ENCODE measurements at places on chromosomes 4 and X.

GRCh38 chr4:160701671-160702070 lies 1462.1 kb downstream of the FSTL5 start:
- DNase-seq, result no peak

- no peak for DNase-seq
These were observed 591.7 kb downstream of the CCSER1 start for GRCh38 chr4:90718931-90719330.

GRCh38 chr4:111717921-111718320 lies 427.3 kb upstream of the FAM241A start:
- DNase-seq, result no peak

DNA sequence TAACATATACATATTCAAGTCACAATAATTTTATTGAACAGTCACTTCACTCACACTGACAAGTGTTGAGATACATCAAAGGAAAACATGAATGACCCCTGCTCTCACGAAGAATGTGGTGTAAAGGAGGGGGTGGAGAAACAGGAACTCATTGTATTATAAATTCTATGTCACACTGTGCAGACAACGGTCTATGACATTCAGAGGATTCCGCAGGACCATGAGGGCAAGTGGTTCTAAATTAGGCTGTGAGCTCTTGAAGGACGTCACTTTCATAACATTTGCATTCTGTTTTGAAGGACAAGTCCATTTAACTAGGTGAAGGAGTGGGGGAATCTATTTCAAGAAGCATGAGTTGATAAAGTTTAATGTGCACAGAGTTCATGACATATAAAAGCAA lies 415.2 kb upstream of the HS3ST1 start:
- no peak for DNase-seq

GRCh38 chr4:122689972-122690371 lies 42.5 kb upstream of the BBS12 start:
- DNase-seq, result no peak
